ENCODE measurements at places on chromosomes 16 and 17.
A peak's percentile ranks its signal among the peaks of the same experiment; 100 is the strongest.

DNA sequence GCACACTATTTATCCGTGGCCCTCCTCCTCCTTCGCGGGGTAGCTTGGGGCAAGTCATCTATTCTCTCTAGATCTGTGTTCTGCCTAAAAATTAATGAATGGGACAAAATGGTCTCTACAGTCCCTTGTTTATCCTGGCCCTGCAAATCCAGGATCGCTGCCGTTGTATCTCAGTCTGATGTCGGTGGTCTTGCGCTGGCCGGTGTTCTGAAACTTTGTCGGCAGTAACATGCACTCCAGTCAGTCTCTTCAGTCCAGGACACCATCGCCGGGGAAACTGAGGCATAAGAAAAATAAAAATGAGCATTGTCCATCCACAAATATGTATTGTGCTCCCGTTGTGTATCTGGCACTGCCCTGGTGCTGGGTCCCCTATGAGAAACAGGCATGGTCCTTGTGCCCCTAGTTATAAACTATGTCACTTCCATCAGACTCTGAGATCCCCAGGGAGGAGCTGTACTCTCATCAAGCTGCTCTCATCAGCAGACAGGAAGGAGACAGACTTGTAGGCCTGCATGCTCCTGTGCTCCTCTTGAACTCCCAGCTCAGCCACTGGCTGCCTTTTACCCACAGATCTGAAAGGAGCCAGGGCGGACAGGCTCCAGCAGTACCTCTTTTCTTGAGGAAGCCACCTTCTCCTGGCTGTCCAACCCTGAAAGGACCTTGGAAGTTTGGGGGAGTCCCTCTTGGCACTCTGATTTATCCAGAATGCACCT lies 13.7 kb upstream of the CA4 start:
- no peak for DNase-seq

DNA sequence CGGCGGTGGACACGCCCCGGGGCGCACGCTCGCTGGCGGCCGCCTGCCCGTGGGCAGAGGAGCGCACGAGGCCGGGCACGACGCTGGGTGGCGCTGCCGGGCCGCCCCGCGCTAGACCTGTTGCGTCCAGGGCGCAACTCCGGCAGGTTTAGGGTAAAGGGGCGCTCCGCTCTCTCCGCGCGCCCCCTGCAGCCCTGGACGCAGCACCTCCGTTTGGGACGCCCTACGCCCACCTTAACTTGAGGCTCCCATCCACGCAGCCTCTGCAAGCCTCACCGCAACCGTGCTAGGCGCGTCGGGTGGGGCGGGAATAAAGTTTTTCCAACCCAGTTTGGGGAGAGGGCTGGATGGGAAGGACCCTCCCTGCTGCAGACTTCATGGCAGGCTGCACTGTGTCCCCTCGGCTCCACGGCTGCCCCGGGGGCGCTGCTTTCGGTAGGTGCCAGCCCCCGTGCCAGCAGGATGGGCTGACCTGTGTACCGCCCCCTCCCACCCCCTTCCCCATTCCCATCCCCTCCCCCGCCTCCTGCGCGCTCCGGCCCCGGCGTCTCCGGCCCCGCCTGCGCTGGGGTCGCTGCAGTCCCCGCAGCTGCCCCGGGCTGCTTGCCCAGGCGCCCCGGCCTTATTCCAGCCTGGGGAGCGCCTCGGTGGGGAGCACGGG lies at the start of gene SYT17:
Gene SYT17 (plus strand): TSS at position 531 of the 661 bp plus-strand sequence. CDS start 407 bp downstream, outside the sequence.
- DNase-seq, result peak; percentile 45

GRCh38 chr16:27985981-27986380 lies 77.5 kb downstream of the GSG1L start:
- no peak for DNase-seq

DNA sequence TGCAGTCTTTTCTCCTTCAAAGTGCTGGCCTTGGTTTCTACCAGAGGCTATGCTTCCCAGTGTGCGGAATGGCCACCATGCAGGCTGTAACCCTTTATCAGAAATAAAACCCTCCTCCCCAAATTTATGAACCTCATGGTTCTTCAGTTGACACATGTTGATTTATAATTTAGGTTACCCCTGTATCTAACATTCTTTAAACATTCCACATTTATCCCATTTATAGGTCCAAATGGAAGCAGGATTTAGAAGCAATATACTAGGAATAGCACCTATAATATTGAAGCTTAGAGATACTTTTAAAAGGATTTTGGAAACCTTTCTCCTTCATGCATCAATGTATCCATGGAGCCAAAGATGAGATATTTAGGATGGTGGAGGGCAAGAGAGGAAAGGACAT lies 438.8 kb upstream of the C16orf82 start:
- DNase-seq, result no peak

- peak; percentile 68 for DNase-seq
Measured at GRCh38 chr17:39608142-39608981, 642 bp upstream of the NEUROD2 start.

DNA sequence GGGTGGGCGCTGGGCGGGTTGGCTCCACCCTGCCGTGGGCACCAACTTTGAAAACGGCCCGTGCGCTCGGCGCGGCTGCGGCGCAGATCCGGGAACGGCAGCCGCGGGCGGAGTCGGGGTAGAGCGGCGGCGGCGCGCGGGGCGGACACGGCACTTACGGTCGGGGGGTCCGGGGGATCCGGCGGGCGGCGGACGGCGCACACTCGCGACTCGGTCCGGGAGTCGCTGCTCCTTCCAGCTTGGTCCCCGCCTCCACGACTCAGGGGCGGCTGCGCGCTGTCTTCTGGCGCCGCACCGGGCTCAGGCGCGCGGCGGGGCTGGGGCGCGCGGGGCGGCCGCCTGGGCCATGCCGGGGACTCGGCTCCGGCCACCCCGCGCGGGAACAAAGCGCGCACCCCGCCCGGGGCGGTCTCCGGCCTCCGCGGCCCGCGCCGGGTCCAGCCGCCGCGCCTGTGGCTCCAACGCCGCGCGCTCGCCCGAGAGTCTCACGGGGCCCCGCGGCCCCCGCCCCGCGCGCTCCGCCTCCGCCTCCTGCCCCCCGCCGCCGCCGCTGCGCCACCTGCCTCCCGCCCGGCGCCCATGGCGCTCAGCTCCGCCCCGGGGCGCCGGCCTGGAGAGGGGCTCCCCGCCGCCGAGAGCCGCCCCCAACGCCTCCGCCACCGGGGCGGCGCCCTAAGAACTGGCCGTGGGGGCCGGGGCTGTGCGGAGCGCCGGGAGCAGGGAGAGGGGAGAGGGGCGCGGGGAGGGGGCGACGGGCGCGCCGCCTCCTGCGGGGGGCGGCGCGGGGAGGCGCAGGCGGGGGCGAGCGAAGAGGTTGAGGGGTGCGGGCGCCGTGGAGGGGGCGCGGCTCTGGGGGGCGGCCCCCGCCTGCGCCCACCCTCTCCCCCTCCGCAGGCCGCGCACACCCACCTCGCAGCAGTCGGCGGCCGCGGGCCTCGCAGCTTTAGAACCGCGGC lies 35.9 kb downstream of the CBFA2T3 start:
- no peak for DNase-seq

- no peak for DNase-seq
Measured at GRCh38 chr16:57310801-57311200, 26.3 kb upstream of the PLLP start.

GRCh38 chr16:52611817-52612673 lies 65.1 kb upstream of the TOX3 start:
- DNase-seq, result no peak

- DNase-seq, result no peak
Measured at GRCh38 chr16:8920645-8921346, 38.6 kb downstream of the LITAFD start.
